Ureter (tissue), 1 donor: ENCODE measurements at places on chromosomes 12 and 14.

DNA sequence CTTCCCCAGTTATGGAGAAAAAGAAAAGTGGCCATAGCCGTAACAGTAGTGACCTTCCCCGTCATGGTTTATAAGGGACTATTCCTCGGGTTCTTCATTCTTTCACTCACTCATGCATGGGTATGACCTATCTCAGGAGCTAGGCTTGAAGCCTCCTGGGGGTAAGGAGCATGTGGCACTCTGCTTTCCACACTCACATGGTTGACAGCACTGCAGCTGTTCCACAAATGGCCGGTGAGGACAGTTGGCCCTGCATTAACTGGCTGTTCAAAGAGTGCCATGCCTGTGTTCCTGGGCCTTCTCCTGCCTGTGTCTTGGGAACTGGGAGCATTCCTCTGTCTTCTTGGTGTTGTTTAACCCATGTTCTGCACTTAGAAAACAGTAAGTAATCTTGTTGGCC, 66.2 kb upstream of the PNMA1 start:
- no peak for DNase-seq

GRCh38 chr14:30943694-30944093, 69.3 kb downstream of the COCH start:
- DNase-seq = no peak

DNA sequence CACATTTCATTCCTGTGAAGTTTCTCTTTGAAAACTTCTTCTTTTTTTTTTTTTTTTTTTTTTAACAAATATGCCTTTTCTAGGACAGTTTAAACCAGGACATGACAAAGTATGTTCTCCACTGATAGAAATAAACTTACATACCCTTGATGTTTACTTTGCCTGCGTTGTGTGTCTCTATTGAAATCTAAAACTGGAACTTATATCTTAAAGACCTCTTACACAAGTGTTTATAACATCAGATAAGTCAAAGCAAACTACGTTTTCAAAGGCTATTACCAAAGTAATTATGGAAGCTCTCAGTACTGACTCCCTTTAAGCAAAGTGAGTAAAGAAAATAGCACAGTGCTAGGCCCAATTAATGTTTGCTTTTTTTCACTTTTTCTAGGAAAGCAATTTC, 30.6 kb upstream of the ISM2 start:
- DNase-seq = no peak

DNA sequence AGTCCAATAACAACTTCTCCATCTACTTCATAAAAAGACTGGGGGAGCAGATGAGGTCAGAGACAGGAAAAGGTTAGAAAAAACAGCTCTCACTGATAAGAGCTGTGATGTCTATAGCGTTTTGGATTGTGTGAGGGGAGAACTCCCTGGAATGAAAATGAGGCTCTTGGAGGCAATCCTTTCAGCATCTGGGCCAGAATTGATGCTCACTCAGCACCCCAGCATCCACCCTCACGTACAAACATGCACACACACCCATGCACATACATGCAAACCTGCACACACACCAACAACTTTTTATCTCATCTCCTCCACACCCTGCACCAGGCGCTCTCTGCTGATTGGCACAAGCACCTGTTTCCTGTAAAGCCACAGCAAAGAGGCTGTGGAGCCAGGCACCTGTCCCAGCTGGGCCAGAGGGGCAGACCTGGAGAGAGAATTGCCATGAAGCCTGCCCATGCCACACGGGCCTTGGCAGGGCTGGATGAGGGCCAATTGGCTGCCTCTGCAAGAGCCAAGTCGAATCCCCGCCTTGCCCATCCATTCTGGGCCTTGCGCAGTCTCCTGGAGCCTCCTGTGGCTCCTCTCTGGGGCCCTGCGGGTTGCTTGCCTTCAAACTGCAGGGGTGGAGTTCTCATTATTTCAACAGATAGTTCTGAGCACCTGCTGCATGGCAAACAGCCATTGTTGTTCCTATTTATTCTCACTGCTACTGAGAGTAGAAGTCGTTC, 53.1 kb downstream of the SYNE3 start:
- no peak for DNase-seq
